ENCODE measurements at places on chromosomes 4 and X.
A peak's percentile ranks its signal among the peaks of the same experiment; 100 is the strongest.

DNA sequence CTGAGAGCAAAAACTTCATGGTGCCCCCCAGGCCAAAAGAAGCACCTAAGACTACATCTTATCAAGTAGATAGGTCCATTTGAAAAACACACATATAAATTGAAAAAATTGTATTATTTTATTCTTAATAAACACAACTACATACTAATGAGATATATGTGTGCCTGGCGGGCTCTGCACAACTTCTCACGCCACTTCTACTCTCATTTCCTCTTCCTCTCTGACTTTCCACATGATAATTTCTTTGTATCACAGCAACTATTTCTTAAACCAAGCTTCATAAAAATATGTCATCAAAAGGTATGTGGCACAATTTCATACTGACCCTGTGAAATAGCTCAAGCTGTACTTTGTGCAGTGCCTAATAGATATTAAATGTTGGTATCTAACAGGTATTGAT, 10.7 kb upstream of the NPY2R start:
- DNase-seq: no peak

DNA sequence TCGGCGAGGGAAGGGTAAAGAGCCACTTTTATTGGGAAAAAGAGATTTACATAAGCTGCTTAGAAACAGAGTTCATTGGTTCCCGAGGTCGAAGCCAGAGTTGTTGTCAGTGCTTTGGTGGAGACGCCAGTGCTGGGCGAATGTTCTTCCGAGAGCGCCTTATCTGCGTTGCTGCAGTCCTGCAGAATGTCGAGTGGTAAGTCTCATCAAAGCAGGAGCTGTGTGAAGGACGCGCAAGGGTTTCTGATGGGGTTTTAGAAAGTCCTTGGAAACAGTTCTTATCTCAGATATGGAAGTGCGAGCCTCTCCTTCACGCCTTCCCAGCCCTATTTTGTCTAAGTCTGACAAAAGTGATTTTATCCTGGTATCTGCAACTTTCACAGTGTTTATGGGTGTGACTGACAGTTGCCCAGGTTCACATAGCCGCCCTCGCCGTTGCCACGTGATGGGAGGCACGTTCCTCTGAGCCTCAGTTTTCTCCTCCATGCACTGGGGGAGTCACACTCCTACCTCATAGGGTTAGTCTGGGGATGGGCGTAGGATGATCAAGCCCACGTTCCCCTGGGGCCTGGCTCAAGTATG, 47.3 kb upstream of the NSG1 start:
- DNase-seq: no peak

- DNase-seq: no peak
These were observed 69.7 kb downstream of the FANCB start for GRCh38 chrX:14802943-14803710.

DNA sequence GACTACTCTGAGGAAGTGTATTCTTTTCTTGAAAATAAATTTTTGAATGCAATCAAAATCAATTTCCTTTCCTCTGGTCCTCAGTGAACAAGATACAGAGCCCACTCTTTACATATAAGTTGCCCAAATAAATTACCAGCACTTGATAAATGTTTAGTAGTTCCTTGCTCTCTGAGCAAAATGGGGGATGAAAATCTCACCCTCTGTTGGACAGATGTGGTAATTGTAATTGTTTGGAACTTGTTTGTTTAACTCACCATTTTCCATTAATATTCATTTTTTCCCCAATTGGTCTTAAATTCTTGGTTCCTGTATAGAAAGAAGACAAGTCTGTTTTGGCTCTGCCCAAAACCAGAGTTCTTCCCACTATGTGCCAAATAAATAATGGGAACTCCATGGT, 146.3 kb downstream of the LDB2 start:
- DNase-seq: no peak

DNA sequence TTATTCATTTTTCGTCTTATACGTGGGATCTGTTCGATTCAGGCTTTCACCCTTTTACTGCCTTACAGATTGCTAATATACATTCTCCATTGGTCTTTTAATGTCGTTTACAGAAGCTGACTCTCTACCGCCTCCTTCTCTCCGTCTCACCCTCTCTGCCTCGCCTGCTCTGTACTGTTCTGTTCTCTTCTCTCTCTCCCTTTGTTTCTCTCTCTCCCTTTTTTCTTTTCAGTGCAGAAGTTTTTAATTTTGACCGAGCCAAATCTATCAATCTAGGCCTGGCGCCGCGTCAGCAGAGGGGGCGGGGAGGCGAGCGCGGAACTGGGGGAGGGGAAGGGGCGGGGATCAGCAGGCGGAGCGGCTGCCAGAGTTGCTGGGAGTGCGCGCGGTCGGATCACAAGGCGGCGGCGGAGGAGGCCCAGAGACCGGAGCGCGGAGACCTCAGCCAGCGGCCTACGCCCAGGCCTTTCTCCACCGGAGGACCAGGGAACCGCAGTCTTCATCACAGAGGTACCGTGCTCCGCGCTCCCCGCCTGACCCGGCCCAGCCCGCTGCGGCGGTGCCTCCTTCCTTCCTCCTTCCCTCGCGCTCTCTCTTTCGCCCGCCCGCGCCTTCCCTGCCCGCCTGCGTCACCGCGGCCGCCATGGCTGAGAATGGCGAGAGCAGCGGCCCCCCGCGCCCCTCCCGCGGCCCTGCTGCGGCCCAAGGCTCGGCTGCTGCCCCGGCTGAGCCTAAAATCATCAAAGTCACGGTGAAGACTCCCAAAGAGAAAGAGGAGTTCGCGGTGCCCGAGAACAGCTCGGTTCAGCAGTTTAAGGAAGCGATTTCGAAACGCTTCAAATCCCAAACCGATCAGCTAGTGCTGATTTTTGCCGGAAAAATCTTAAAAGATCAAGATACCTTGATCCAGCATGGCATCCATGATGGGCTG, at the start of gene UBQLN2:
UBQLN2 (plus strand) TSS at position 397 of the 931 bp plus-strand sequence; CDS start at position 644, 247 bp downstream.
- peak; percentile 68 for DNase-seq

DNA sequence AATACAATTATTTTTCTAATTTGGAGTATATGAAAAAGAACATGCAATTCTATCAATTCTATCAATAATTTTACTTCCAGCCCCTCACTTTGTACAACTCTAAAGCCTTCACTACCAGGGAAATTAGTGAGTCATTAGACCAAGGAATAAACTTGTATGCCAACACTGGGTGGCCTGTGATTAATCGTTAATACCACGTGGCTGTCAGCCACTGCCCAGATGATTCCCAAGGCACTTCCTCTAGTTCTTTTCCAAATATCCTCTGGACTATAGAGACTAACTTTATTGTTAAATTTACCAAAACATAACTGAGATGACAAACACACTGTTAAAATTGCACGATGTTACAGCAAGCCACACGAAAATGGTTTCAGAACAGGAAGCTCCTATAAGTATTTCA, 45.7 kb downstream of the MID1 start:
- DNase-seq: no peak

- no peak for DNase-seq
These were observed 19.6 kb downstream of the SCD5 start for GRCh38 chr4:82779032-82779431.

DNA sequence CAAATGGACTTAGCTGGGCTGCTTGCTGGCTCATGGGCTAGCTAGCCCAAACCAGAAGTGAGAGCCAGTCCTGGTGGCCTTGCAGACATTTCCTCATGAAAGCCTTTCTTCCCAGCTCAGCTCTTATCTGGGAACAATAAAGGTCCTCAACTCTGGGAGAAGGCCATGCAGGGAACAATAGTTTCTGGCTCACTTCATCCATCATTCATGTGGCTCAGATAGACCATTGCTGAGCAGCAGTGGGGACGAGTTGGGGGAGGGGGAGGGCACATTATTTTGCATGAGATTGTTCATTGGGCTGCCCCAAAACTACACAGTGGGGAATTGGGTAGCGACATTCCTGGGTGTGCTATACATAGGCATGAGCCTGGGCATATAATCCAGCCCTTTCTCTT, 47.6 kb downstream of the NHSL2 start:
- no peak for DNase-seq

GRCh38 chr4:80362578-80363181, 27.1 kb downstream of the CFAP299 start:
- peak; percentile 5 for DNase-seq

GRCh38 chr4:7398104-7398423, 36.7 kb downstream of the PSAPL1 start:
- DNase-seq: no peak

GRCh38 chr4:123599920-123600810, 203.6 kb downstream of the SPRY1 start:
- DNase-seq: peak; percentile 22

GRCh38 chrX:134373736-134374135, 86.2 kb upstream of the HPRT1 start:
- DNase-seq: no peak

DNA sequence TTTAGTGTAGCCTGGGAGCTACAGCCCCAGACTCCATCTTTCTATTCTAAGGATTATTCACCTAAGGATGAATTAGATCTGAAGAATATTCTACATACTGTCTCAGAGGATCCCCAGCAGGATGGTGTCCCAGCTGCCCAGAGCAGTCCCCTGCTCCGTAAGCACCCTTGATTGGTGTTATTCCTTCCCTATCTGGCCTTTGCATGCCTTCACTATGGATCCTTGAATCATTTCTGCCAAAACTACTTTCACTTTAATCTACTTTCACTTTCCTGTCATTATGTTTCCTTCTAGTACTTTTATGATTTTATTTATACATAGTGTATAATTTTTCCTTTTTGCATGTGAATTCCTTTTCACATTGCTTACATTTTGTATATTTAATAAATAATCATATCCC, 39.2 kb downstream of the ARHGAP24 start:
- no peak for DNase-seq

GRCh38 chrX:140500441-140500840, 4.4 kb downstream of the SOX3 start:
- DNase-seq: no peak

DNA sequence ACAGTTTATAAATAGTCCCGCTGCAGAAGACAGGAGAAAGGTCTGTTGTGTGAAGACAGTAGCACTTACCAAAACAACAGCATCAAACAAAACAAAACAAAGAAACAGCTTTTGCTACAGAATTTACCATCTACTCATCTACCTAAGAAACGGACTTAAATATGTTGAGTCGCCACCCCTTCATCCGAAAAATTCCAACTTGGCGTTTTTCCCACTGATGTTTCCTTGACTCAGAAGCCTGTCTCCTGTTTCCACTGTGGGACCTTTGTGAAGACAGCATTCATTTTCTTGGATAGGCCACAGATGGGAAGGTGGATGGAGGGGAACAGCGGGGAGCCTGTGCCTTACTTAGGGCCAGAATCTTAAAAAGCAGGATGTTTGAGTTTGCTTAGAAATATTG, 1.3 kb upstream of the ITM2A start:
- DNase-seq: no peak

DNA sequence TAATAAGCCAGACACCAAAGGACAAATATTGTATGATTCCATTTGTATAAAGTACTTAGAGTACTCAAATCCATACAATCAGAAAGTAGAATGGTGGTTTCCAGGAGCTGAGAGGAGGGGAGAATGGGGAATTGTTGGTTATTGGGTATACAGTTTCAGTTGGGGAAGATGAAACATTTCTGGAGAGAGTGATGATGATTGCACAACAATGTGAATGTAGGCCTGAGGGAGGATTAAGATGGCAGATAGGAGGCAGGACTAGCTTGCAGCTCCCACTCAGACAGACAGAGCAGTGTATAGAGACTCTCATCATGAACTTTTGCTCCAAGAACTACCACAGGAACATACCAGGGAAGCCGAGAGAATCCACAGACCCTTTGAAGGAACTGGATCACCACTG, 75.7 kb upstream of the PAK3 start:
- DNase-seq: no peak

DNA sequence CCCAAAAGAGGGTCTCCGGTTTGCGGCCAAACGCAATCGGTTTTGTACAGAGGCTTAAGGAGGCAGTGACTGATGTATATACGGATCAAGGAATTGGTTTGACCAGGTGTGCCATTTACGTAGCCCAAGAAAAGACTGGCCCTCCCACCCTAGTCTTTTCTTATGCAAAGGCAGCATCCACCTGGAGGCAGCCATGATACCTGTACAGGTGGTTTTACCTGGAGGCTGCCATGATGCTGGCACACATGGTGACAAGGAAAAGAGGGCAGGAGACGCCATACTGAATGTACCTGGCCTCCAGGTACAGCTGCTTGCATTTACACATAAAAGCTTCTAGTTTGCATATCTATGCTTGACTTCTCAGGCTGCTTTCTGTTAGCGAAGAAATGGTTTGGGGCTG, 917.7 kb upstream of the INTU start:
- no peak for DNase-seq

- DNase-seq: no peak
These were observed 200.3 kb upstream of the TENM3 start for GRCh38 chr4:182042945-182043344.

DNA sequence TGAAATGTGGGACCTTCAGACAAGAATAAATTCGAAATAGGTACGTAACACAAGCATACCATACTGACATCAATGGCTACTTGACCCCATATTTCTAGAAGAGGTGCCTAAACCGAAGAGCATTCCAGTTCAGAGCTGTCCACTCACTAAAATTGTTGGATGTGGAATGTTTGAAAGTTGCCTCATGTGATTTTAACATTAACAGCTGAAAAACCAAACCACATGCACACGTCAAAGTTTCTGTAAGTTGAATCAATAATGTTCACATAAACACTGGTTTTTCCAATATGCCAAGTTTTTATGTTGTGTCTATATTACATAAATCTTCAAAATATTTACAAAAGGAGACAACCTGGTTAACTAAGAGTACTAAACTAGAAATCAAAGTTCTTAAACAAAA, 3.5 kb downstream of the UBE2D3 start:
- DNase-seq: no peak

DNA sequence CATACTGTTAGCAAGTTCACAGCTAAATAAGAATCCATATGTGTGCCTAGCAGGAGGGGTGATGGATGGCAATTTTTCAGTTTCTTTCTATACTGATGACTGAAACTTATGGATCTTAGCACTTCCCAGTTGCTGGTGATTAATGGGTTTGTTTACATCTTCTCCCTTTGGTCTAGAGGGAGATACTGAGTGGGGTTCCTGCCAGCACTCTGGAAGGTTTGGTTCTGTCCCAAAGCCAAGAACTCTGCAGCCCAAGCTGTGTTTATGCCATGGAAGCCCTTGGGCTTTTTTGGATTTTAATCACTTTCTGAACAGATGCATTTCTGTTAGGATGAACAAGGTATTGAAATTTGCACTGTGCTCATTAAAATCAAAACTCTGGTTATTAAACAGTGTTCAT, 43.5 kb downstream of the DDIT4L start:
- DNase-seq: no peak

- no peak for DNase-seq
These were observed 8.1 kb upstream of the TEX13A start for GRCh38 chrX:105228602-105229001.
